ENCODE measurements at places on chromosomes 4 and X.

DNA sequence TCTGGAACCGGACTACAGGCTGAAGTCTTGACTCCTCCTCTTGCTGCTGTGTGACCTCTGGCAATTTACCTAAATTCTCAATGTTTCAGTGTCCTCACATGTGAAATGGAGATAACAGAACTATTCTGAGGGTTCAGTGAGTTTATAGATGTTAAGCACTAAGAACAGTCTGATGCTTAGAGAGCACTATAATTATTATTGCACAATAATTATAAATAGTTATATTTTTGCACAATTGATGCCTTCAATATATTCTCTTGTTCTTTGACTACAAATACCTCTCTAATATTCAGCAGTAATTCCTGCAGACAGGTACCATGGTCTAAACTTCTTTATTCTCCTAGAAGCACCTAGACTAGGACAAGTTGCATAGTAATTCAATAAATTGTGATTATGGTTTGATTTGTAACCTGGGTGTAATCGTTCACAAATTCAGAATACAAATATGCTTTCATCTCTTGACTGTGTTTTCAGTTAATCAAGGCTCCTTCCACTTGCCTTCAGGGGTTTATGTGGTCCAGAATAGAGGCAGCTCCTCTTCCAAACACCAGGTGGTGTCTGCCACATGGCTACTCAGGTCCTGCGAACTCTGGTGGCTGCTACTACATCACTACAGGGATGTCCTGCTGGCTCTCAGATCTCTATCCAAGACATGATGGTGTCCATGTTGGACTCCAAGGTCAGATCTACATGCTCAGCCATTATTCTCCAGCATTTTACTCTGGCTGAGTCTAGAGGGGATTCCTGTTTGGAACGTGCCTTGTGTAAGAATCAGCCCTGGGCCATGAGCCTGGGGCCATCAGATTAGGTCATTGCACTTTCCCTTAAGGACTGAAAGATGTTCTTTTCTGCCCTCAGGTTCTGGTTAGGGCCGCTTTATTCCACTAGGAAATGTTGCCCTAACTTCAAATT, 103.4 kb downstream of the QRFPR start:
- DNase-seq: no peak

DNA sequence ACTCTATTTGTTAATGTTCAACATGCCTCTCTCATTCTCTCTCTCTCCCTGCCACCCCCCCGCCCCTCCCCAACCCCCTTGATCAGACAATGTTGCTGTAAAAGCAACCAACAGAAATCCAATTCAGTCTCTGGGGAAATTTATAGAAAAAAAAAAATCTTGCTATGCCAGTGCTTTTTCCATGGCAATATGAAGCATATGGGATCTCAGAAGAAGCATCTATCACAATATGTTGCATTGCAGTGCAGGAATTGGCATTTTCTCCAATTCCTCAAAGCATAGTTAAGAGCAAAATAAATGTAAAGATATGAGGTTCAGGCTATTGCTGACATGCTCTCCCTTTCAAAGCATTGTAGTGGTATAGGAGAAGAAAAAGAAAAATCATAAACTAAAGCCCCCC, 90.9 kb upstream of the LDB2 start:
- no peak for DNase-seq

DNA sequence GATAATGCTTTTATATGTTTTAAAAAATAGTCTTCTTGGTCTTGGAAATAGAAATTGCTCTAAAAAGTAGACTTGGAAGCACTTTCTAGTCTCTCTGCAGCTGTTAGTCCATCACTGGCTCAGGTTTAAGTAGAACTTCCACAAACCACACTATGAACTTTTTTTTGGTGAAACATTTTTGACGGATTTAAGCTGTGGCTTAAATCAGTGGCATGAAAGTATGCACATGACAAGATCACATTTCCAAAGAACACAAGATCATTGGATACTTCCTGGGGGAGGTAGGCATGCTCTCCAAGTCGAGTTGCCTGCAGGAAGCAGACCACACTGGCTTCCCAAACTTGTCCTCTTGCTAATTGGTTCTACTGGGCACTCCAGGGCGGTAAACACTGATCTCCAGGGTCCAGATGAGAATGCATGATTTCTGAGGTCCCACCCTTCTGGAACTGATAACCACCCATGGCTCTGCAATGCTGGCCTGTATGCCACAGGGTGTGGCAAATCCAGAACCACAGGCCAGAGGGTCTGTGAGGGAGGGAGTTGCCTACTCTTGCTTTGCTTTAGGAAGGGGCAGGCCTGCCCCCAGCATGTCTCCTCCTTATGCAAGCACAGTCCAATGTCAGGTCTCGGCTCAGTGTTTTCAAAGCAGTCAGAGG, 331.9 kb upstream of the SFRP2 start:
- no peak for DNase-seq

DNA sequence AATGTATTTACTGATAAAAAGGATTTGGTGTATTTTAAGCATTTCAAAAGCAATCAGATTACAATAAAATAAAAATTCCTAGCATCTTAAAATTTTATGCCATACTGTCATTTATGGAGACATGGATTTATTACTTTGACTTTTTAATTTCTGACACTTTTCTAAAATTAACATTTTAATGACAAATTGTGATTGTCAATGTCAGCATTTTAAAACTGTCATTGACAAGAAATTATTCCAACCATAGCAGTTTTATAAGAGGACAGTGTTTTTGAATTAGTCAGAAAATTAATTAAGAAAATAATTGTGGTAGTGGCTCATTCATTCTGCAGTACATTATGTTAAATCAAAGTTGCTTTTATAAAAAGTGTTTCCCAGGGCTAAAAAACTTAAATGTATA, 1954.4 kb downstream of the ARAP2 start:
- no peak for DNase-seq

- DNase-seq: no peak
Measured at GRCh38 chr4:101252721-101253120, 94.6 kb downstream of the PPP3CA start.

GRCh38 chrX:152943826-152944225, 46.0 kb downstream of the ZNF185 start:
- DNase-seq: no peak

DNA sequence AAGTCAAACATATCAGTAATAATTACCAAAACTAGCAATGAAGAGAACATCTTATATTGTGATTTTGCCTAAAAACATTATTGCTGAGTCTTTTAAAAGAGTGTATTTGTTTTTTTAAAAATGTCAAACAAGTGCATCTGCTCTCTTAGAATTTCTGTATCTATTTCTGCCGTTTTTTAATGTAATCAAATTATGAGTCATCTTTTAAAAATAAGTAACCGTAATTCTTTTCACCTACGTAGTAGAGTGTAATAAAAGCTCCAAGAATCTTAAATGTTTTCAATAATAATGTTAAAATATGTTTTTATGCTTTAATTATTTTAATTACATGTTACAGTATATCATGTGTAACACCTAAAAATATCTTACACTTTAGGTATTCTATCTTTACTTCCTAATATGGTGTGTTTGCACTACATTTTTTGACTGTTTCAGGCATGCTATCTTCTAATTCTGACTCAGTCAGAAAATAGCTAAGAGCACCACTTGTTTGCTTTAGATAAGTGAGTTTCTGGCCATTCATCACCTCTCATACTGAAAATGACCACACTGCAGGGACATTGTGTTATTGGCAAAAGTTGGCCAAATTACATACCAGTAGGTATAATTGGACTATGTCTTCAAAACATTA, 368.5 kb downstream of the PCDH7 start:
- DNase-seq: no peak
